ENCODE measurements at places on chromosomes 6 and 20.

- no peak for DNase-seq
These were observed 373.5 kb upstream of the FLRT3 start for GRCh38 chr20:14710951-14711350.

- no peak for DNase-seq
These were observed 11.9 kb downstream of the CCDC167 start for GRCh38 chr6:37487591-37488380.

- DNase-seq = no peak
These were observed 123.5 kb downstream of the ADGRB3 start for GRCh38 chr6:68758559-68758958.

DNA sequence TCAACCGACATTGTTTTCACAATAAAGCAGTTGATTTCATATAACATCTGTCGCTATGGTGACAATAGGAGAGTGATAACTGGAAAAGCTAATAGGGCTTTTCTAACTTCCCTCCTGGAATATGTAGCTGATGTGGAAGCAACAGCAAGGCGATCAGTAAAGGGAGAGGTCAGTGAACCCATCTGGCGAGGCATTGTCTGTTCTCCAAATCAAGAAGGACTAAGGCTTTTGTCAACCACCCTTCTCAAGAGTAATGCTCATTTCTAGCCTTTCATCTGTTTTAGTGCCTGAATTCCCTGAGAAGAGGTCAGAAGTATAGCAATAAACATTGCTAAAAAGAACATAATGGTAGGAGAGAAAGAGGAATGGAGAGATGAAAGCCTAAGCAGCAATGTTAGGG, 201.3 kb downstream of the AKAP7 start:
- DNase-seq = no peak

GRCh38 chr20:56187534-56188165, 60.9 kb upstream of the MC3R start:
- no peak for DNase-seq

Measured in activated CD8-positive, alpha-beta memory T cell treated with anti-CD3 and anti-CD28 coated beads for 4 hours (primary cell).